ENCODE measurements at places on chromosomes 1 and 21.

GRCh38 chr1:205612556-205612955 is 19.3 kb downstream of the ELK4 start:
- no peak for DNase-seq

DNA sequence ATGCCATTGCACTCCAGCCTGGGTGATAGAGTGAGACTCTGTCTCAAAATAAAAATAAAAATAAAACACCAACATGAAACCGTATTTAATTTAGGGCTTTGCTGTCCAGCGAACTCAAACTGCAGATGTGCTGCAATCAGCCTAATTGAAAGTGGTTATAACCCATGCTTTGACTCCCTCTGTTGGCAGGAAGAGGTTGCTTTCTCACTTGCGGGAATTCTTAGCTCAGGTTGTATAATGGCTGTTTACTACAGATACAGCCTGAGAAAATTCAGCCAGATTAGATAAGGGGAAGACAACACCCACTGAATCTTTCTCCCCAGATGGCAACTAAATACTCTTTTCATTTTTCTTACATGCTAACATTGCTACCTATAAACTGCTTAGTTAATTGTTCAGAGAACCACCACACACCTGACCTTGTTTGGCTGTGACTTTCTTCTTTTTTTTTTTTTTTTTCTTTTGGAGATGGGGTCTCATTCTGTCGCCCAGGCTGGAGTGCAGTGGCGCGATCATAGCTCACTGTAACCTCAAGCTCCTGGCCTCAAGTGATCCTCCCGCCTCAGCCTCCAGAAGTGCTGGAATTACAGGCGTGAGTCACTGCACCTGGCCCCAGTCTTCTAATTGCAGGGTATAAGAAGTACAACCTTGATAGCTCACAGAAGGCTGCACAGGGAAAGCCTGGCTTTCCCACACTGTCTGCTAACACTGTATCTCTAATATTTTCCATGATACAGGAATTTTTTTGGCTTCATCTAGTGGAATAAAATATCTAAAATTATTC is 34.6 kb downstream of the DNTTIP2 start:
- peak; percentile 87 for DNase-seq

DNA sequence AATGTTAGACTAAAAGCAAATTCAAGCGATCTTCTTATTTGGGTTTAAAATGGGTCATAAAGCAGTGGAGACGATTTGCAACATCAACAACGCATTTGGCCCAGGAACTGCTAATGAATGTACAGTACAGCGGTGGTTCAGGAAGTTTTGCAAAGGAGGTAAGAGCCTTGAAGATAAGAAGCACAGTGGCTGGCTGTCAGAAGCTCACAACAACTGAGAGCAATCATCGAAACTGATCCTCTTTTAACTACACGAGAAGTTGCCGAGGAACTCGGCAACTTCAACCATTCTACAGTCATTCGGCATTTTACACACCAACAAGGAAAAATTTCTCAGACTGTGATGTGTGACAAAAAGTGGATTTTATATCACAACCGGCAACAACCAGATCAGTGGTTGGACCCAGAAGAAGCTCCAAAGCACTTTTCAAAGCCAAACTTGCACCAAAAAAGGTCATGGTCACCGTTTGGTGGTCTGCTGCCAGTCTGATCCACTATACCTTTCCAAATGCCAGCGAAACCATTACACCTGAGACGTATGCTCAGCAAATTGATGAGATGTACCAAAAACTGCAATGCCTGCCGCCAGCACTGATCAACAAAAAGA is 47.9 kb downstream of the ASH1L start:
- no peak for DNase-seq

DNA sequence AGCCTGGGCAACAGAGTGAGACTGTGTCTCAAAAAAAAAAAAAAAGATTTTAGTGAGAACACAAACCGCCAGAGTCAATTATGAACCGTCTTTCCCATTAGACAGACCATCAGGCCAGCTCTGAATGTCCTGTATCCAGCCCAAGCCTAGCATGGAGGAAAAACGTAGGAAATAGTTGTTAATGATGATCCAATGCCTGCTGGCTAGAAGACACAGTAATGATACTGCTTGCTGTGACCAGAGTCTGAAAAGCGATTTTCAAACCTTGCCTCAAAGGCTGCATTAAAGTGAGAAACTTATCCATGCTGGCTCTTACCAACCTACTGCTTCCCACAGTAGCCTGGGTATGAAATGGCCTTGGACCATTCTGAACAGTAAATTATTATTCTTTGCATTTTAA is 17.0 kb downstream of the COA7 start:
- DNase-seq: no peak

DNA sequence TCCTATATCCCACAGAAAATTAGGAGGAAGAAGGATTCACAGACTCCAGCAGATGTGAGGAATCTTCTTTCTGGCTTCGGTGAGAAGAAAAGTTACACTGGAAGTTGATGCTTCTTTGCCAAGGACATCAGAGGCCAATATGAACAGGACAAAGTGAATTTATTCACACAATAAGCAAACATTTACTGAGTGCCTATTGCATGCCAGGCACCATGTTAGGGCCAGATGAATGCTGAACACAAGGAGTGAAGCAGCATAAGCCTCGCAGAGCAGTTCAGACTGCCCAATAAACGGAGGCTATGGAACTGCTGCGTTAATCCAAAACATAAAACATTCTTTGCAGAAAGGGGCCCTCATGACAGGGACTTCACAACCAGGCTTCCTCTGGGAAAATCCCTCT is 114.6 kb downstream of the LMX1A start:
- no peak for DNase-seq

- no peak for DNase-seq
These were observed 45.7 kb upstream of the ZNF648 start for GRCh38 chr1:182107209-182107608.

DNA sequence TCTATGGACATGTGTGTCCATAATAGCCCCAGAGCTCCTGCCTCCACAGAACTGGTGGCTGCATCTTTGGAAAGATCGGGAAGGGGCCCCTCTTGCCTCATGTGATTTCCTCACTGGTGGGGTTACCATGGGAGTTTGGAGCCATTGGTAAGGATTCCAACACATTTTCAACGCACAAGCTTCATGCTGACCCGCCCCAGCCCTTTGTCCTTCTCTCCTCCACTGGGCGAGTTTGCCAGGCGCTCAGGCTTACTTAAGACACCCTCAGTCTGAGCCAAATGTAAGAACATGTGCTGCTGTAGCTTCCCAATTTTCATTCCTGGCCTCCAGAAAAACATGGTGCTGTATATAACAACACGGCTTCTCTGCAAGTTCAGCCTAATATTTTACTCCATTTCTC is 72.4 kb downstream of the ATP5PO start:
- no peak for DNase-seq

DNA sequence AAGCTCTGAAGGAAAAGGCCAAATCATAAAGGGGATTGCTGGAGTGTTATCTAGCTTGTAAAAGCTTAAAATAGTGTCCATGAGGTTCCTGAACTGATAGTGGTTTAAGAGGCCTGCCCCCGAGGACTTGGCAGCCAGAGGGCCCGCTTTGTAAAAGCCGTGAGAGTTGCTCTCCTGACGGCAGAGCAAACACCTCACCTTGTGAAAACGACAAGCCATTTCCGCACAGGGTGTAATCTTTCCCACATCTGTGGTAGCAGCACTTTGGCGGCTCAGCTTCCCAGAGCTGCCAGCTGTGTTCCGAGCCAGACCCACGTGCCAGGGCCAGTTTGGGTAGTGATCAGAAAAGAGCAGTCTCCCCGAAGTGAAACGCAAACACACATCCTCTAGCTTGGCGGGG is 37.0 kb downstream of the SERBP1 start:
- DNase-seq: no peak

- DNase-seq: no peak
These were observed 3.8 kb downstream of the LMNA start for GRCh38 chr1:156118177-156118868.

GRCh38 chr1:220431554-220432239 is 96.2 kb upstream of the MARK1 start:
- no peak for DNase-seq

- no peak for DNase-seq
These were observed 3.1 kb upstream of the RIPK4 start for GRCh38 chr21:41769933-41770332.

DNA sequence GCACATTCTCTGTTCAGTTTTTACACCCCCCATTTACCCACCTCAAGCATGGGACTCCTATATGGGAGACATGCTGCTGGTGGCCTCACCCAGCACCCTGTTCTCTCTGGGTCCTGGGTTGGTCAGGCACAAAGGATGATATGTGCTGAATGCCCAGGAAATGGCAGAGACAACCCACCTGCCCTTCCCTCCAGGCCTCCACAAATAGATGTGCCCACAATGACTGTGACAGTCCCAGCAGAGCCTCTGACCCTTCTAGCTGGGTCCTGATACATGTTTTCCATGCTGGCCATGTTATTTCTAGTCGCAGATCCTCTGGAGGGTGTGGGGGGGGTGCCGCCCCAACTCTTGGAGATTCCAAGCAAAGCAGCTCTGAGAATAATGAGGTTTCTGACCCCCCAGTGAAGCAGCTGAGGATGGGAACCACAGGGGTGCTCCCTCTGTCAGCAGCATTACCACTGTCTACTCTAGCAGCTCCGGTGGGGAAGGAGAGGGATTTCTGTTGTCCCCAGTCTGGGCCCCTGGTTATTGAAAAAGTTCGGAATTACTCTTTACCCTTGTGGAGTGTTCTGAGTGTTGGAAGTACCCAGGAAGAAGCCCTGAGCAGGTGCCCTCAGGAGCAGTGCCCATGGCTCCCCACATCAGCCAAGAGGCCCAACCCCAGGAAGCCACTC is 1.2 kb upstream of the CCDC28B start:
- DNase-seq: no peak

GRCh38 chr1:36905941-36906340 is 128.4 kb downstream of the GRIK3 start:
- DNase-seq: no peak

- DNase-seq: no peak
These were observed 3.6 kb downstream of the TENT5C start for GRCh38 chr1:117609471-117609911.

DNA sequence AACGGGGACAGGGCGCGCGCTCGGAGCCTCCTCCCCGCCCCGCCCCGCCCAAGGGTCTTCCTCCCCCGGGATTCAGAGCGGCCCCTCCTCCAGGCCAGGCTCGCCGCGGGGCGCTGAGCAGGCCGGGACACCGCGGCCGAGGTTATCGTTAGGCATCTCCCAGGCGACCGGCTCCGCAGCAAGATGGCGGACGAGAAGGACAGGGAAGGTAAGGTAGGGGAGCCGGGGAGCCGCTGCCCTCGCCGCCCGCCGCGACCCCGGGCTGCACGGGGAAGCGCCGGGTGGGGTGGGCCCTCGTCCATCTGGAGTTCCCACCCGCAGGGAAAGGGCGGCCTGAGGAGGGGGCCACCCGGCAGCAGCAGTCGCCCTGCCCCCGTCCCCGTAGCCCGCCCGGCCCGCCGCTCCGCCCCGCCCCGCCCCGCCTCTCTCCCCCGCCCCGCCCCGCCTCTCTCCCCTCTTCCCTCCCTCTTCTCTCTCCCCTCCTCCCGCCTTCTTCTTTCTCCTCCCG is 105.9 kb upstream of the HNRNPU start:
- DNase-seq: peak; percentile 84

GRCh38 chr1:216005916-216006315 is 417.3 kb downstream of the USH2A start:
- no peak for DNase-seq

DNA sequence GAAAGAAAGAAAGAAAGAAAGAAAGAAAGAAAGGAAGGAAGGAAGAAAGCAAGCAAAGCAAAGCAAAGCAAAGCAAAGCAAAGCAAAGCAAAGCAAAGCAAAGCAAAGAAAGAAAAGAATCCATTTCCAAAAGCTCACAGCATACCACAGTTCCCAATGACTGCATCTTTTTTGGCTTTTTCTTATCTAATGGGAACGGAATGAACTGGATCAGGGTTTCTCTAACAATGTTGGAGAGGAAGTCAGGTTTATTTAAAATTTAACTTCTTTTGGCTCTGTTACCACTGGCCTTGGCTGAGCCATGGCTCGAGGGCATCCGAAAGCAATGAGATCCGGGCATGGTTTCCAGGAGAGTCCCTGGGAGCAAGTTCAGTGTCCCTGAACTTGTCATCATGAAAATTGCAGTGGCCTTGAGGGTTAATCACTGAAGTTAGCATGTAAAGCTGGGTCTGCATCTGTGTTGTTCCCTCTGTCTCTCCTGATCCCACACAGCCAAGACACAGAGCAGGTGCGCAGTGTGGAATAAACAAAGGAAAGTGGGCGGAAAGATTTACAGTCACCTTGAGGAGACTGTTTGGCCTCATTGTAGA is 34.6 kb upstream of the CTPS1 start:
- DNase-seq: no peak

DNA sequence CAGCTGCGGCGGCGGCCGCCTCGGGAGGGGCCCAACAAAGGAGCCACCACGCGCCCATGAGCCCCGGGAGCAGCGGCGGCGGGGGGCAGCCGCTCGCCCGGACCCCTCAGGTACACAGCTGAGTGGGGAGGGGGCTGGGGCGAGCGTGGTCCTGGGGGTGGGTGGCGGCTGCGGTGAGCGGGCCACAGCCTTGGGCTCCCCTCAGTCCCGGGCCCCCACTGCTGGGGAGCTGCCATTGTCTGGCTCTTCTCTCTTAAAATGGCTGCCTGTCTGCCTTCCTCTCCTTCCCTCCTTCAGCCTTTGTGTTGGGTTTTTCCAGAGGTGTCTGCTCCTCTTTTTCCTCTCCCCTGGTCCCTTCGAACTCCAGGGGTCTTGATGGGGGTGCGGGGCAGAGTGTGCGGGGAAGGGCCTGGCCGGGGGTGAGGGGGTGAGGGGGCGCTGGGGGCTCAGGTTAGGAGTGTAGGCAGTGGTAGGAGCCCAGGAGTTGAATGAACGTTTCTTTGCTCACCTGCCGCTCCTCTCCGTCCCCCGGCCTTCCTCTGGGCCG is 1.7 kb downstream of the ARID1A start:
- DNase-seq: no peak

- no peak for DNase-seq
These were observed 25.6 kb downstream of the C1orf116 start for GRCh38 chr1:207006914-207007313.

- no peak for DNase-seq
These were observed 289.2 kb upstream of the USP24 start for GRCh38 chr1:55504306-55504731.

GRCh38 chr1:154533952-154534844 is 24.3 kb downstream of the UBE2Q1 start:
- DNase-seq: peak; percentile 51

GRCh38 chr1:3058263-3059030 is 10.6 kb upstream of the PRDM16 start:
- no peak for DNase-seq

GRCh38 chr1:186671136-186671825 is 8.9 kb downstream of the PTGS2 start:
- DNase-seq: no peak

DNA sequence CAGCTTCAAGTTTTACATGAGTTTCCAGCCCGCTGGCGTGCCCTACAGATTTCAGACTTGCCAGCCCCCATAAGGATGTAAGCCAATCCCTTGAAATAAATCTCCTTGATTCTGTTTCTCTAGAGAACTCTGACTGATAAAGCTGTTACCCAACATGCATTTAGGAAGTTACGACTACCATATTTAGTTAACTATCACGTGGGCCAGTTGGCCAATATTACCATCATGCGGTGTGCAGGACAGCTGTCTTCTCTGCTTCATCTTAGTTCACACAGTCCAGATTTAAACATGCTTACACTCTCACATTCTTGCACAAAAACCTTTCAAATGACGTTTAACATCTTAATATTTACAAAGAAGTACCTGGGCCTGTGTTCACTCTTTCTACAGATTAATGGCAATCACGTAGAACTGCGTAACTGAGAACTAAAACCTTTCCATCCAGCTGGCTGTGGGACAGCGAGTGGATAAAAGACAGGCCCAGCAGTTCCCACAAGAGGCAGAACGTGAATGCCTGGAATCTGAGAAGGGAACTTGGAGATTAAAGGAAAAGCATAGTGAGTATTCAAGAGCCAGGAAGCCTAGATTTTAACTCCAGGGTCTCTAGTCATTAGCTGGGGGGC is 20.8 kb downstream of the FAM177B start:
- no peak for DNase-seq
